ENCODE measurements at places on chromosomes 5 and 9. TPM values are rescaled to one million over a fixed set of nuclear protein-coding genes. Genes with fewer than 3 reads are reported as not detected.

Gene ABO
- 3.5 TPM for total RNA-seq

Gene SHOC1
- total RNA-seq, result not detected

Gene GALNT12
- 0.25 TPM for total RNA-seq

Gene CCL28
- 1.6 TPM for total RNA-seq

Gene TNFAIP8
- total RNA-seq, result 17.8 TPM

Gene SLC25A2
- not detected for total RNA-seq

Gene JAKMIP2
- total RNA-seq, result 0.07 TPM

Gene KIF27
- total RNA-seq, result 2.7 TPM
